ENCODE measurements at places on chromosomes 5 and 9.

DNA sequence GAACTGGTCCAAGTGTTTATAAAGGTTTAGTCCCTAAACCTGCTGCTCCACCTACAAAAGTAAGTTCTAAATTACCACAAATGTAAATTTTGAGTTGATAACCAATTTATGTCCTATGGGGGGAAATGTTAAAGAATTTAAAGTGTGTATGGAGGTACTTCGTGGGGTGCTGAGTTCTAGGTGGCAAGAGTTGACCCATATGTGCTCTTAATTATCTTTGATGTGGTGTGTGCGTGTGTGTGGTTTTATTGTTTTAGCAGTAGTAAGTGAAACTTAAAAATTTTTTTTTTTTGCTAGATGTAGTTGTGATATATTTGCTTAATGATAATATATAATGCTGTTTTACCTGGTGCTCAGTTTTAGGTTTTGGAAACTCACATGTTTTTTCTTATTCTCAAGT, 72.6 kb downstream of the GPBP1 start:
- no peak for DNase-seq

DNA sequence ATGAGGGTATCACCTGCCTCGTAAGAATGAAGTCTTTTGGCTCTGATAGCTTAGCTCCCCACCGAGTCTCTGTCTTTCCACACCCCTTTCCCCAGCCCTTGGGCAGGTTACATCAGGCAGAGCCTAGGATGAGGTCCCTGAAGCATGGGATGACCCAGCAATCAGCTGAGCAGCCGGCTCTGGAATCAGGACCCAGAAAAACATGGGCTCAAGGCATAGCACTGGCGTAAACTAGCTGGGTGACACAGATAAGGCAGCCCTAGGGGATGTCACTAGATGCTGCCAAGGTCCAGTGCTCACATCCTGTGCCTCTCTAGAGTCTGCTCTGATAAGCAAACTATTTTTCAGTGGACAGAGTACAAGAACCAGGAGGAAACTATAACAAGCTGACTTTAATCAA, 26.6 kb downstream of the IDNK start:
- no peak for DNase-seq

GRCh38 chr5:169404223-169404622, 103.3 kb upstream of the SLIT3 start:
- DNase-seq: no peak

- DNase-seq: no peak
Measured at GRCh38 chr5:177610131-177610769, 10.3 kb downstream of the B4GALT7 start.

DNA sequence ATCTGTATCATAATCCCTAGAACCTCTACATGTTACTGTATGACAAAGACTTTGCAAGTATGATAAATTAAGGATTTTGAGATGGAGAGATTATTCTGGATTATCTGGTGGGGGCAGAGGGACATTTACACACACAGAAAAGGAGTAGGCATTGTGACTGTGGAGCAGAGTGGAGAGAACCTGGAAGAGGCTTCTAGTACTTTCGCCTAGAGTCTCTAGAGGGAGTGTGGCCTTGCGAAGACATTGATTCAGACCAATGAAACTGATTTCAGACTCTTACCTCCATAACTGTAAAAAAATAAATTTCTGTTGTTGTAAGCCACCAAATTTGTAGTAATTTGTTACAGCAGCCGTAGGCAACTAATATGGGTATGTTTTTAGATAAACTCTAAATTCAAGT, 45.9 kb downstream of the CSNK1G3 start:
- no peak for DNase-seq

- no peak for DNase-seq
Measured at GRCh38 chr5:355958-356357, 34.4 kb downstream of the AHRR start.

DNA sequence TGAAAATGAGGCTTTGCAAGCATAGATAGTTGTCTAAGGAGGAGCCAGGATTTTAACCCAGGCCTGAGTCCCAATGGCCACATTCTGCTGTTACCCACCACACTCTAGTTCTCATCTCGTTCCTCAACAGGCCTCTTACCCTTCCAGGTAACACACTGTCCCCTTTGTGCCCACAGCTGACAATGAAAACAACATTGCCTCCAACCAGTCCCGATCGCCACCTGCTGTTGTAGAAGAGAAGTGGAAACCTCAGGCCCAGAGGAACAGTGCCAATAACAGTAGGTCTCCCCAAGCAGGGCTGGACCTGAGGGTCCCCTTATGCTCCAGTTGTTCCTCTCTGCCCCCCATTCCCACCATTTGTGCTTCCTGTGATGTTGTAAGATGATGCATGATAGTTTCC, 30.4 kb downstream of the AMBP start:
- DNase-seq: no peak

DNA sequence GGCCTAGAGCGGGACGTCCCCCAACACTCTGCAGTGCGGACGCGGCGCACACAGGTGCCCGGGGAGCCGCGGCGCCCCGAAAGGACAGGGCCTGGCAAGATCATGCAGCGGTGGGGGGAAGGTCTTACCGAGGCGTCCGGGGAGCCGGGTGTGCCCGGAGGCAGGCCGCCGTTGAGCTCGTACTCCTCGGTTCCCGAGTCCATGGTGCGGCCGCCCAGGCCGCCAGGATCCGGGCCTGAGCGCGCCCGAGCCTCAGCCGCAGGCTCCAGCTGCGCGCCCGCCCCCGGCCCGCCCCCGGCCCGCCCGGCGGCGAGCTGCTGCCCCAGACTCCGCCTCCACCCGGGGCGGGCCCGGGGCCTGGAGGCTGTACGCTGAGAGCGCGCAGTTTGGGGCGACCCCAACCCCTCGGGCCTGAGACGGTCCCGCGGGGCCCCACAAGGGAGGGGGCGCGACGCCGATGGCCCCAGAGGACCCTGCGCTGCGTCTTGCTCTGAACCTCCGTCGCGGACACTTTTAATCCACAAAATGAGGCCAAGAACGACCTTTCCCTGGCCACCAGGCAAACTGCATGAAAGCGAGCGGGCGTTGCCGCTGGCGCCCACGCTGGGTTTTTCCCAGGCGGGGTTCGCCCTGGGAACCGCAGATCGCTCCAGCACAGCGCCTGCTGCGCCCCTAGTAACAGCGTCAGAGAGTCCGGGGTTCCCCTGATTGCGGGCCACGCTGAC, at the start of gene NINJ1:
Gene NINJ1 (minus strand): TSS at position 237 of the 725 bp plus-strand sequence. CDS start 34 bp downstream, at position 203.
- peak; percentile 95 for DNase-seq

DNA sequence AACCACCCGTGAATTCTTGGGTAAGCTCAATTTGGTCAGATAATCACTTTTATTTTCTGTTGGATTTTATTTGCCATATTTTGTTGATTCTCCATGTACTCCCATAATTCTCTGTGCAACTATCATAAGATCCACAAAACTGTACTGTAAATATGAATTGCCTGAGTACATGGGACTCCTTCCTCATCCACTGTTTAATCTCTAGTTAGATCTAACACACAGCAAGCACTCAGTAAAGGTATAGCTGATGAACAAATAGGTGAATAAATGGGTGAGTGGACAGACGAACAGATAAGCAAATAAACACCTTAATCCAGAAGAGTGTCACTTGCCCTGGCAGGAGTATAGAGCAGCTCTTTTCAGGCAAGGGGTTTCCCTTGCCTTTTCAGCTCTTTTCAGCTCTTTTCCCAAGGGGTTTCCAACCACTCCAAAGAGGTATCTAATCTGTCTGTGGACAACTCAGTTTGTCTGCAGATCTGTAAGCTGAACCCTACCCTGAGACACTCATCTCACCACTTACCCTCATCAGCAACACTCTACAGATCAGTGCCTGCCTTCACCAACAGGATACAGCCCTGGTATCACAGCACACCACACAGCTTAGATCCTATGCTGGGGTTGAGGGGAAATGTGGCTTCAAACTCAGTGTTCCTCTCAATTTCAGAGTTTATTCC, 51.2 kb downstream of the SIL1 start:
- DNase-seq: no peak

GRCh38 chr9:88786291-88787079, 204.8 kb upstream of the S1PR3 start:
- DNase-seq: no peak

DNA sequence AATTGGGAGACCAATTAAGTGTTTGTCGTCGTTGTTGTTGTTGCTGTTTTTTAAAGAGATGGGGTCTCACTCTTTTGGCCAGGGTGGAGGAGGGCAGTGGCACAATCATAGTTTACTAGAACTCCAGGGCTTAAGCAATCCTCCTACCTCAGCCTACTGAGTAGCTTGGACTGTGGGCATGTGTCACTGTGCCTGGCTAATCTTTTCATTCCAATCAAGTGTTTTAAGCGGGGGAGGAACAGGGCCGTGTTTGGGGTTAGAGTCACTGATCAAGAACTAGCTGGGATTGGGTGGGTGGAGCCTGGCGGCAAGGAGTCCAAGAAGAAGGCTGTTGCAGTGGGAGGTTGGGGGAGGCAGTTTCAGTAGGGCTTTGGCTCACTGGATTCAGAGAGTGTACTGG, 13.8 kb downstream of the SNX30 start:
- DNase-seq: no peak

GRCh38 chr5:73692981-73693380, 67.0 kb downstream of the ARHGEF28 start:
- no peak for DNase-seq

DNA sequence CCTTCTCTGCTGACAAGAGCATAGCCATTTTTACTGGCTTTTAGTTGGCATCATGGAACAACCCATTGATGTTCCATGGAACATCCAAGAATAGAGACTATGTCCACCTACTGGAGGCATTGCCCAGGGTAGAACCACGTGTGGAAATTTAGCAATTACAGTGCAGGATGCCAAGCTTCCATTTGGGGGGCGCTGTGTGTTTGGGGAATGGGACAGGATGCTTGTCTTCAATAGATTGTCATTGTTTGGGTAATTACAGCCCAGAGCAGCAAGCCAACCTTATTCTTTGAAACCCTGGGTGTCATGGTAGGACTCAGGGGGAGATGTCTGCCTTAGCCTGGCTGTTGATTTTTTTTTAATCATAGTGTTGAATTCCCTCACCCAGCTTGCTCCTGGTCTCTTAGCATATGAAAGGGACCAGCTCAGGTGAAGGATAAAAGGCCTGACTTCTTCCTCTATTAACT, 171.1 kb downstream of the DOCK2 start:
- no peak for DNase-seq

- no peak for DNase-seq
Measured at GRCh38 chr9:37908698-37909186, 4.8 kb upstream of the SLC25A51 start.

GRCh38 chr5:179417696-179418095, 72.4 kb upstream of the ADAMTS2 start:
- no peak for DNase-seq

DNA sequence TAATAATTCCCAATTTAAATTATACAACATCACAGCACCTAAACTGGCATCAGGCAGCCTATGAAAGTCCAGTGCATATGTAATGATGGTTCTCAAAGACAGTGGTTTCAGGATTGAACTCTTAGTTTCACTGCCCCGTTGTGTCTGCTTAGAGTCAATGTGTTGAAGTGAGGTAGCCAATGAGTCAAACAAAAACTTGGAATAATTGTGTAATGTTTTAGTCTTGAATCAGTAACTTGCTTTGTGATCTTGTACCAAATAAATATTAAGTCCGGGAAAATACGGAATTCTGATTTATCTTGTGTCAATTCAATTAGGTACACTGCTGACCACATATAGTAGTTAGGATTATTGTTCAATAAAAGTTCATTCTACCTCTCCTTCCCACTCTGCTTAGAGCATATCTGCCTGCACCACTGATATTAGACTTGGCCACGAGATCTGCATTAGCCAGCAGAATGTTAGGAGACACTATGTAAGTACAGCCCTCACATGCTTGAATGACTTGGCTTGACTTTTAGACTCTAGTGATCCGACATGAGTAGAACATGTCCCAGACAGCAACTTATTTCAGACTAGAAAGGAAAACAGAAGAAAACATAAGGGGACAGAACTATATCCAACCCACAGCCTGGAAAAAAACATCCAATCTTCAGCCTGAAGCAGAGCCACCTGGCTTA, 441.5 kb upstream of the PTGER4 start:
- no peak for DNase-seq

GRCh38 chr5:95879661-95880060, 57.1 kb upstream of the GLRX start:
- no peak for DNase-seq

DNA sequence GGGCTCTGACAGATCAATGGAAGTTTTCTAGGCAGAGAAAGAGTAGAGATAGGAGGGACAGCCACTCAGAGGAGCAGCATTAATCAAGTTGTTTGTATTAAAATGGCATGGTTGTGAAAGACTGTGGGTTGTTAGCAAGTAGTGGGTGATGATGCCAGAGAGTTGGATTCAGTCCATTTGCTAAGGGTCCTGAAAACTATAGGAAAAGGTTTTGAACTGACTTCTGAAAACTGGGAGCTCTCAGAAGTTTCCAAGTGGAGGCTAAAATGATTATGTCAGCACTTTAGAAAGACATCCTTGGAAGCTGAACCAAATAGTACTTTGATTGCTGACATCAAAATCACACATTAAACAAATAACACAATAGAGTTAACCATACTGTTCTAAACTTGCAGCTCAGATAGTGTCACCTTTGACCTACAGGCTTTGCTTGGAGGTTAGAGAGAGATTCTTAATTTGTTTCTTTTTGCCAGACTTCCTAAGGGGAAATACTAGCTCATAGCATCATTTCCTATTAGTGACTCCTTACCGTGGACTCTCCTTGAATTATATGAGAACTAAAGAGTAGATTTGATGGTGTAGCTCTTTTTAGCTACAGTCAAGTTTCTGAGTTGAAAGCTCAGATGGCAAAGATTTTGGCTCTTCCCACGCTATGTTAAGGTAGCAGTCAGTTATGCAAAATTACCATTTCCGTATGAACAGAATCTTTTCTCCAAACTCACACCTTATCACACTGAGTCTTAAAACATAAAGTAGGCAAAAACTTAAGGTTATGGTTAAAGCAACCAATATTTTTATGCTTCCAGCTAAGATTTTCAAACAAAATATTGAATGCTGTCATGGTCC, 277.1 kb downstream of the NR3C1 start:
- no peak for DNase-seq

- no peak for DNase-seq
Measured at GRCh38 chr9:123769719-123770118, 160.2 kb downstream of the DENND1A start.

- DNase-seq: no peak
Measured at GRCh38 chr5:116361171-116361967, 213.3 kb downstream of the SEMA6A start.

- no peak for DNase-seq
Measured at GRCh38 chr9:20552874-20553557, 69.3 kb downstream of the MLLT3 start.

GRCh38 chr9:91900055-91900796, 49.8 kb downstream of the ROR2 start:
- DNase-seq: no peak

GRCh38 chr5:17399931-17400330, 98.1 kb upstream of the TAF11L2 start:
- no peak for DNase-seq

DNA sequence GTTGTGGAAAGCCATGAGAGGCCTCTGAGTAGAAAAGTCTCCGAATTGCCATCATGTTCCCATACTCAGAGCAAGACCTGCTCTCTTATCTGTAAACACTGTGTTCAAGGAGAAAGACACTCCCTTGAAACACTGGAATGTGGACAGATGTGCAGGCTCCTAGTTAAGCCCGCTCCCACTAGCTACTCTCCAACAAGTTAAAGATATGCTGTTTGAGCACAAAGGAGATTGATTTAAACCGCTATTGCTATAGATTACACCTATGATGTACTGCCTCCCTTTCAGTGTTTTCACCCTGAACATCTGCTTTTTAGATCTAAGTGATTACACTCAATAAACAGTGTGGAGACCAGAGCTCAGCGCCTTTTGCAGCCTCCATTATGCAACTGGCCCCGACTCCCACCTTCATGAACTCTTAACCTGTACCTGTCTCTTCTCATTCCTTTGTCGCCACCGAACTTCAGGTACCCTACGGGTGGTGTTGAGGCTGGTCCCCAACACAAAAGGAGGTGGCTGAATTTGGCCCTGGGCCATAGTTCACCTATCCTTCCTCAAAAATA, 47.5 kb downstream of the TMEM245 start:
- no peak for DNase-seq

All from GM13976 (cell line).